ENCODE measurements at places on chromosomes 3 and 15. TPM values are rescaled to one million over a fixed set of nuclear protein-coding genes. Genes with fewer than 3 reads are reported as not detected.
A peak's percentile ranks its signal among the peaks of the same experiment; 100 is the strongest.

- DNase-seq = peak; percentile 35
These were observed 1.1 kb downstream of the GORASP1 start for GRCh38 chr3:39106281-39106811.

- DNase-seq = peak; percentile 64
These were observed 3.9 kb upstream of the CCDC9B start for GRCh38 chr15:40344631-40345120.

GRCh38 chr15:87326269-87326668, 930.3 kb downstream of the NTRK3 start:
- DNase-seq = no peak

DNA sequence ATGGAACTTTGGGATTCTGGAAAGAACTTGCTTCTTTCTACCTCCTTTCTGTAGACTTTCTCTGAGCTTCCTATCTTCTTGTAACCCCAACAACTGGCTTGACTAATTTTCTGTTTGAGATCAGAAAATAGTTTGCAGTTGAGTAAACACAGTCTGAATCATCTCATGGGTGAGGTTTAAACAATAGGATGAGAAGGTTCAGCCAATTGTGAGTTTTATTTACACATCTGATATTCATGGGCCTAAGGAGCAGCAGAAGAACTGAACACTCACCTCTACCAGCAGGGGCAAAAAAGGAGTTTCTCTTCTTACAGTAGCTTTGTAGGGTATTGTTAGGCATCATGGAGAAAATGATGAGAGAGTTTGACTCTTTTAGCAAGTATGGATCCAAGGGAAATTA, 54.2 kb downstream of the DTWD1 start:
- no peak for DNase-seq

DNA sequence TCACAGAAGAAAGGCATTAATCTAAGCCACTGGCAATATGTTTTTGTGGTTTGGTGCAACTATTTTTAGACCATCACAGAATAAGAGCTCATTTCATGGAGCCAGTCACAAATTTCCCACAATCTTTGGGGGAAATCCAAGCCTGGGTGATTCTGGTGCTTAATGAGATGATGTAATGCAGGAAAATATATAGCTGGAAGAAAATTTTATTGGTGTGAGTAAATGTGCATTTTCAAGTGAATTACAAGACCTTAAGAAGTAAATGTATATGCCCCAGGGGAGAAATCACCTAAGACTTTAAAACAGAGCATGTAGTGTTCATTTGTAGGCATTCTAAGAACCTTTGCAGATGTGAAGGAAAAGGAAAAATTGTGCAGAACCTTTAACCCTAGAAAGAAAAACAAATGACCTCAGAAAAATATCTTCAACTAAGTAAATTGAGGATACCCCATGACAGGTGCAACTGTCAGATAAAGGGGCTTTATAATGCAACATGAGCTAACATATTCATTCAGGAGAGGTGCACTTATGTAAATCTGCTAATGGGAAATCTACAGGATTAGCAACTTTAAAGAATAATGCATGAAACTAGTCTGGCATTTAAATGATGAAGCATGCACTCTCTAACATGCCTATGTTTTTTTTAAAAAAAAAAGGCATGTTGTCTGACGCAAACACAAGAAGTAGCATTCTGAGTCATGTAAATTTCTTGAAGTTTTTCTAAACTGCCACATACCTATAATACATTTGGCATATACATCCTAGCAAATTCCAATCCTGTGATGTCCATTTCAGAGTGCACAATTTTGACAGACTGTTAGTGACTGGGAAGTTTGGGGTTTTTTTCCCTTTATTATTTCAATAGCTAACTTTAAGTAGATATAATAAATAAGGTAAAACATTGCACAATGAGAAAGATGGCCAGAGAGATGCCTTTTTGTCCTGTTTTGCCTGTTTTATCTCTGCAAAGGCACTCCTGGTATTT, 105.1 kb downstream of the MEX3B start:
- DNase-seq = no peak

GRCh38 chr3:109804697-109805096, 467.4 kb upstream of the DPPA4 start:
- DNase-seq = no peak

DNA sequence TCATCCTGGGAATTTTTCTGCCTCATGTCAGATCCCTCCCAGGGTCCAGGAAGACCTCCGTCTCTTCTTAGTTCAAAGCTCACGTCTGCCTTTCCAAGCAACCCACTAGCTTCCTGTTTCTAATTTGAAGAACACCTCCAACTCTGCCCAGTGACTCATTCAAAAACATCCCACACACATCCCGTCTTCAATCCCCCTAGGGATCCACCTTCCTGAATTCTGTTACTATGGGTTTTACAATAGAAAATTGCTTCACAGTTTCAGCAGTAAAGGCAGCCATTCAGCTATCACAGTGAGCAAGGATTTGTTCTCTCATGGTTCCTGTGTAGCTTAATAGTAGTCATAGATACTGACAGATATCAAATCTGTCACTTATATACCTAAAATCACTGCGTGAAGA, 308.3 kb upstream of the CCDC54 start:
- DNase-seq = peak; percentile 48

DNA sequence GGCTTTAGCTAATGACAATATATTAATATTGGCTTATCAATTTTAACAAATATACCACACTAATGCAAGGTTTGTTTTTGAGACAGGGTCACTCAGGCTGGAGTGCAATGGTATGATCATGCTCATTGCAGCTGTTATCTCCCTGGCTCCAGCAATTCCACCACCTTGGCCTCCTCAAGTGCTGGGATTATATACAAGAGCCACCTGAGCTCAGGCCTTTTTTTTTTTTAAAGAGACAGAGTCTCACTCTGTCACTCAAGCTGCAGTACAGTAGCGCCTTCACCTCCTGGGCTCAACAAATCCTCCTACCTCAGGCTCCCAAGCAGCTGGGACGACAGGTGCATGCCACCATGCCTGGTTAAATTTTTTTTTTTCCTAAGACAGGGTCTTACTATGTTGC, 11.7 kb downstream of the DLG1 start:
- no peak for DNase-seq

Gene PRR20G
- total RNA-seq = not detected

Gene NPAP1
- total RNA-seq = not detected

Gene ADCY5
- total RNA-seq = under 0.01 TPM

Gene PLIN1
- not detected for total RNA-seq

Measured in lung microvascular endothelial cell (primary cell).